Activated CD4-positive, alpha-beta T cell treated with anti-CD3 and anti-CD28 coated beads, Interleukin-2, amount 10 ng/mL, durations not matched to agents 7 days and 5 days (primary cell): ENCODE measurements at places on chromosomes 5 and 9. TPM values are rescaled to one million over a fixed set of nuclear protein-coding genes. Genes with fewer than 3 reads are reported as not detected.

DNA sequence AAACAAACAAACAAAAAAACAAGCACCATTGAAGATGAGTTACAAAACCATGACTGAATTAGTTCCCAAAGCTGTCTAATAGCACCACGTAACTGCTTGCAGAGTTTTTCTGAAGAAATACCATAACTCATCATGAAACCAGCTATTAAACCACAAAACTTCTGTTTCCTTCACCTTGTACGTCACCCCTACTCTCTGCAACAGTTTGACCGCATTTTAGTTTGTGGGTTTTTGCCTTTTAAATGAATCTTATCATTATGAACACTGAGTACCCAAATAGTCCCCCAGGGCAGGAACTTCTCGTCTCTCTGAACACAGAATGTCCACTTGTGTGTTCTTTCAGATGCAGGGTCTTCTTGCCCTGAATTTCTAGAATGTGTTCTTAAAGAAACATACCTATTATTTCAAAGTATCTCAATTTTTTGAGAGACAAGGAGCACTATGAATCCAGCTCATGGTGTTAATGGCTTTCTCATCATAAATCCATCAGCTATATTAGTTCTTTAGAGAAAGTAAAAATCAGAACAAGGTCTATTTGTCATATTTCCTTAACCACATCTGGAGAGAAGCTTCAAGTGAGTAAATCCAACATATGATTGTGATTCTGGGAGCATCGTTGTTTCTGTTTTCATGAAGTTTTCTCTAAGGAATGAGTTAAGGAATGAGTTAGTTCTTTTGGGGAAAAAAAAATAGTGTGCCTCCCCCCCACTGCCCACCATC, 210.6 kb downstream of the AUH start:
- peaks cover 82% of the 10 kb centered on the region for H3K36me3 ChIP-seq
- peaks cover 88% of the 10 kb centered on the region for H3K4me1 ChIP-seq
- peak; percentile 76 for DNase-seq
- no peaks in the 10 kb centered on the region for H3K27me3 ChIP-seq
- H3K27ac ChIP-seq = peak overlapping the region; percentile 86
- H3K4me3 ChIP-seq = peak overlapping the region; percentile 16

DNA sequence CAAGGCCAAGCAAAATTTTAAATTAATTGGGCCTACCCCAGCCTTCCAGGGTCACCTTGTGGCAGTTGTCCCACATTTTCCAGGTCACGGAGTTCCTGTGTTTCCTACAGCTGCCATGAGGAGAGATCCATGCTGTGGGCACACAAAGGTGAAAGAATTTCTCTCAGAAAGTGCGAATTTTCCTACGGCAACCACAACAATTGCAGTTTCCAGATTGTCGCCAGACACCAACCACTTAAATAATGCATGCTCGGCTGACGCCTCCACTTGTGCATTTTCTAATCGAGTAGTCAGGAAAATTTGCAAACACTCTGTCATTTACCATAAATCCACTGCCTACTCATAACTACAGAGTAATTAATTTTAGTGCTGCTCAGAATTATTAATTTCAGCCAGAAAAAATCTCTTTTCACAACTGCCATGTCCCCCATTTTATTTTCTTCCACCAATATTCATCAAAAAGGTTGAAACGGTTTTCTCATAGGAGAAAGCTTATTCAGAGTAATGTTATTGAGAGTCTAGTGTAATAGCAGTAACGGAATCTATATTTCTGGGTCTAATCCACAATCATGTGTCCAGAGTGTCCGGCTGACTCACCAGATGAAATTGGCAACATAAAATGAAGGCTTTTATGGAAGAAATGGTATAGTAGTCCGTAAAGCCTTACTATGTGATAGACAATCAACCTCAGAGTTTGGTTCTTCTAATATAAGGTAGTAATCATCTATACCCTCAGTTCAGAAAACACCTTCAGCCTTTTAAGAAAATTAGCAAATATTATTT, 389.8 kb downstream of the NR2F1-AS1 start:
- H3K36me3 ChIP-seq = no peaks in the 10 kb centered on the region
- no peaks in the 10 kb centered on the region for H3K4me1 ChIP-seq
- no peaks in the 10 kb centered on the region for H3K27me3 ChIP-seq
- H3K27ac ChIP-seq = no peak overlapping the region

Gene FAM221B
- not detected for total RNA-seq

DNA sequence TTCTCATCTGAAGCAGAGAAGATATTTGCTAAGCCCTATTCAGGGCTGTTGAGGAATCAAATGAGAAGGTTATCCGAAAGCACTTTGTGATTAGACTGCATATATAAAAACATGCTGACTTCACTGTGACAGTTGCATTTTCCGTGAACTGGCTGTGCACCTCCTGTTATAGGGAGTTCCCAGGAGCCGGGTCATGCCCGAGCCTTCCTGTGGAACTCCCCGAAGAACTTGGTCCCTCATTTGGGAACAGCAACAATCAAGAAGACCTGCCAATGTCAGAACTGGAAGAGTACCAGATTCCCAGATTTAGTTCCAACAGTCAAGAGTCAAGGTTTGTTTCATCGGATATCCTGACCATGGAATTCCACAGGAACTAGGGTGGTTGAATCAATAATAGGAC, 130.4 kb upstream of the RAI14 start:
- no peaks in the 10 kb centered on the region for H3K4me1 ChIP-seq
- H3K27me3 ChIP-seq = no peaks in the 10 kb centered on the region
- H3K36me3 ChIP-seq = no peaks in the 10 kb centered on the region
- no peak overlapping the region for H3K4me3 ChIP-seq
- DNase-seq = no peak
- H3K27ac ChIP-seq = no peak overlapping the region

Gene PCDHA9
- total RNA-seq = not detected

Gene HAPLN1
- not detected for total RNA-seq

DNA sequence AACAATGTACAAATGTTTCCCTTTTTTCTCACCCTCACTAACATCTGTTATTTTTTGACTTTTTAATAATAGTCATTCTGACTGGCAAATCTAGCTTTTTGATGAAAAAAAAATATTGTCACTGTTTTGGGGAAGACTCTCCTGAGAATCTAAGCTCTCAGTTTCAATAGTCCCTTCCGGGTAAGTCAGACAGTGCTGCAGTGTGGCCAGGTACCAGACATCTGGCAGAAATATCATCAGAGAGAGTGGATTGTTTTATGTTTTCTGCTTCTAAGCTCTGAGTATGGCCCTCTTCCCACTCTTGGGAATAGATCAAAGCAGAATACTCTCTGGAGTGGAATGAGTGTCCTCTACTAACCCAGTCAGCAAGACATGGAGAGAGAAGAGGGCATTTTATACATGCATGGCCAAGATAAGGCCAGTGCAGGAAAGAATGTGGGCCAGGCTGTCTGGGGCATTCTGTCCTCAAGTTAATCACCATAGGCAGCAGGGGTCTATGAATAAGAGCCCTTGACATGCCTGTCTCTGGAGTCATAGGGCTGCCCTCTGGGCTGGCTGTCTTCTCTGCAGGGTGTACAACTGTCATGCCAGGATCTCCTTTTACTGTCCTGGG, 38.5 kb upstream of the OR2S2 start:
- no peaks in the 10 kb centered on the region for H3K4me1 ChIP-seq
- no peak overlapping the region for H3K27ac ChIP-seq
- H3K36me3 ChIP-seq = no peaks in the 10 kb centered on the region
- H3K4me3 ChIP-seq = no peak overlapping the region
- DNase-seq = no peak

- H3K4me1 ChIP-seq = peaks cover 64% of the 10 kb centered on the region
- H3K4me3 ChIP-seq = no peak overlapping the region
- peaks cover 63% of the 10 kb centered on the region for H3K36me3 ChIP-seq
- DNase-seq = no peak
- H3K27me3 ChIP-seq = no peaks in the 10 kb centered on the region
Observed at GRCh38 chr9:129968690-129969485, 74.1 kb downstream of the FNBP1 start.

Gene TAS2R1
- total RNA-seq = not detected

DNA sequence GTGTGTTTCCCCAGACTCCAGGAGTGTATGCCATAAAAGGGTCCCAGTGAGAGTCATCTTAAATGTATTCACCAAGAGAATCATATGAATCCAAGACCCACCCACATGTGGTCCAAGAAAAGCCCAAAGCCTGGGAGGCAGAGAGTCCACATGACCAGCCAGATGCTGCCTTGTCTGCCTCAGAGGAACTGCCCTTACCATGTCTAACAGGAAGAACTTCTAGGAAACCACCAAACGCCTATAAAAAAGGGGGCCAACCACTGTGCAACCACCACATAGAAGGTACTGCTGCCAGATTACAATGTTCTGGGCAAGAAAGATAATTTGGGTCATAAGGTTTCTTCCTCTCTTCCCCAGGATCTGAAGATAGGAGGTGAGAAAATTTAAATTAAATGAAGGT, 129.8 kb upstream of the SLC24A2 start:
- DNase-seq = no peak
- H3K27me3 ChIP-seq = peaks cover 28% of the 10 kb centered on the region
- no peak overlapping the region for H3K4me3 ChIP-seq
- peaks cover 5% of the 10 kb centered on the region for H3K4me1 ChIP-seq

Gene CCDC127
- 8.7 TPM for total RNA-seq

DNA sequence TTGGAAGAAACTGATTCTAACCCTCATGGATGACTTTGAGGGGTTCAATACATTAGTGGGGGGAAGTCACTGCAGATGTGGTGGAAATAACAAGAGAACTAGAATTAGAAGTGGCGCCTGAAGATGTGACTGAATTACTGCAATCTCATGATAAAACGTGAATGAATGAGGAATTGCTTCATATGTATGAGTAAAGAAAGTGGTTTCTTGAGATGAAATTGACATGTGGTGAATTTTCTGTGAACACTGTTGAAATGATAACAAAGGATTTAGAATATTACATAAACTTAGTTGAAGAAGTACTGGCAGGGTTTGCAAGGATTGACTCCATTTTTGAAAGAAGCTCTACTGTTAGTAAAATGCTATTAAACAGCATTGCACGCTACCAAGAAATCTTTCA, 113.0 kb downstream of the UGCG start:
- DNase-seq = no peak
- peaks cover 14% of the 10 kb centered on the region for H3K27me3 ChIP-seq
- H3K36me3 ChIP-seq = no peaks in the 10 kb centered on the region
- no peak overlapping the region for H3K27ac ChIP-seq
- H3K4me1 ChIP-seq = peaks cover 21% of the 10 kb centered on the region
- no peak overlapping the region for H3K4me3 ChIP-seq

Gene RASGEF1C
- total RNA-seq = not detected

DNA sequence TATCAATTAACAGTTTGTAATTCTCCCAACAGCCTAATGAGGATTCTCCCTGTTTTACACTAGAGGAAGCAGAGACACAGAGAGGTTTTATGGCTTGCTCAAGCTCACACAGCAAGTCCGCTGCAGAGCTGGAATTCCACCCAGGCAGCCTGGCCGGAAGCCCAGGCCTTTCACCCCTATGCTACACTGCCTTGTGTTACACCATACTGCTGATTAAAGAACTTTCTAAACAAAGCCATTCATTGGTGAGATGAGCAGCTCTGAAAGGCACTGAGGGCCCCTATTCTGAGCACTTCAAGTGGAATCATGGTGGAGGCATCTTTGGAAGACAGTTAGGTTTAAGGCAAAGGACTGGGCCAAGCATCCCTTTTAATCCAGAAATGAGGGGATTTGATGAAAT, 14.7 kb upstream of the LARP1 start:
- no peak for DNase-seq
- no peak overlapping the region for H3K27ac ChIP-seq
- H3K4me1 ChIP-seq = no peaks in the 10 kb centered on the region
- H3K36me3 ChIP-seq = no peaks in the 10 kb centered on the region

GRCh38 chr9:137300567-137301080, 1.4 kb downstream of the NRARP start:
- no peaks in the 10 kb centered on the region for H3K36me3 ChIP-seq
- H3K27ac ChIP-seq = no peak overlapping the region
- no peak for DNase-seq
- peaks cover 15% of the 10 kb centered on the region for H3K4me1 ChIP-seq
